ENCODE measurements at places on chromosomes 2 and 18. TPM values are rescaled to one million over a fixed set of nuclear protein-coding genes. Genes with fewer than 3 reads are reported as not detected.

GRCh38 chr2:164794016-164794415, 47.6 kb downstream of the COBLL1 start:
- DNase-seq, result no peak

DNA sequence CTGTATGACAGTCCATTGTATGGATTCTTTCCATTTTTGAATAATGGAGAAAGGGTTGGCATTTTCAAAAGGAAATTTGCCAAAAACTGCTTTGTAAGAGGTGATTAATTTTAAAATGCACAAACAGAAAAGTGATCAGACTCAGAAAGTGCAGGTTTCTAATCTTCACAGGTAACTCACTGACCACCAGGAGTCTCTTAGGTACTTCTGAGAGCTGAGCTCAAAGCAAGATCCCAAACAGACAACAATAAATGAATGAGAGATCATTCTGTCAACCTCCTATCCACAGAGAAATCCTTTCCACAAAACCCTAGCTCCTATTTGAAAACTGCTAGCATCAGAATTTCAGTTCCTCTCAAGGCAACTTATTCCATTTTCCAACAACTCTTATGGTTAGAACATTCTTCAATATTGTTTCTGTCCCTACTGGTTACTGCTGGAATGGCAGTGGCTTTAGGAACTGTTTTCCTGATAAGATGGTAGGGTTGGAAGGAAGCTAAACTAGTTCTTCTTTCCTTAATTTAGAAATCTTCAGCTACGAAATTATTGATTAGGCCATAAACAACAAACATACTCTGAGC, 20.6 kb upstream of the HAAO start:
- no peak for DNase-seq

DNA sequence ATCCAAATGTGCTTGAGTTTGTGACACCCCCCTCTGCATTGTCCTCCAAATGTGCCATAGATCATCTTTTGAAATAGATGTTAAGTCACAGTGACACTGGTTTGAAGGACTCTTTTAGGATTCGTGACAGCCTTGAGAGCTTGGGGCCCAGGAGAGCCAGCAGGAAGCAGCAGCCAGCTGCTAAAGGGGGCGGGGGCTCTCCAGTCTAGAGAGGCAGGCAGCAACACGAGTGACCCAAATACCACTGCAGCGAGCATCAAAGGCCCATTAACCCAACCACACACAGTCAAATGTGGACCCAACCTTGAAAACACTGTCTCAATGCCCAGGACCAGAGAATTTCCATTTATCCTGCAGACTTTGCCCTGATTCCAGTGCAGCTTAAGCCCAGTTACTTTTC, 75.6 kb downstream of the ZBTB7C start:
- DNase-seq, result no peak

DNA sequence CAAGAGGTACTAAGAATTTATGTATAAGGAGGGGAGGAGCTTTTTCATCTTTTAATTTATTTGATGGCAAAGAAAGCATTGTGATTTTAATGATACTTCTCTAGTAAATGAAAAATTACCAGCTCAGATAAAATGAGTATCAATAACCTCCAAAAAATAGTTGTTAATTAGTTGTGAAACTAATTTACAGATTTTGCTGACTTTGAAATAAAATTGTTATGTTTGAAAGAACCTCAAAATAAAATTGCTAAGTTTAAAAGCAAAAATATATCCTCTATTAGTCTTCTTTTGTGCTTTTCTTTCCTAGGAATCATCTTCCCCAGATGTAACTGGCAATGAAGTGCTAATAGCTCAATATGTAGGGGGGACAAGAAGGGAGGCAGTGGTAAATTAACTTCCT, 36.5 kb downstream of the ZC3H6 start:
- DNase-seq, result no peak

DNA sequence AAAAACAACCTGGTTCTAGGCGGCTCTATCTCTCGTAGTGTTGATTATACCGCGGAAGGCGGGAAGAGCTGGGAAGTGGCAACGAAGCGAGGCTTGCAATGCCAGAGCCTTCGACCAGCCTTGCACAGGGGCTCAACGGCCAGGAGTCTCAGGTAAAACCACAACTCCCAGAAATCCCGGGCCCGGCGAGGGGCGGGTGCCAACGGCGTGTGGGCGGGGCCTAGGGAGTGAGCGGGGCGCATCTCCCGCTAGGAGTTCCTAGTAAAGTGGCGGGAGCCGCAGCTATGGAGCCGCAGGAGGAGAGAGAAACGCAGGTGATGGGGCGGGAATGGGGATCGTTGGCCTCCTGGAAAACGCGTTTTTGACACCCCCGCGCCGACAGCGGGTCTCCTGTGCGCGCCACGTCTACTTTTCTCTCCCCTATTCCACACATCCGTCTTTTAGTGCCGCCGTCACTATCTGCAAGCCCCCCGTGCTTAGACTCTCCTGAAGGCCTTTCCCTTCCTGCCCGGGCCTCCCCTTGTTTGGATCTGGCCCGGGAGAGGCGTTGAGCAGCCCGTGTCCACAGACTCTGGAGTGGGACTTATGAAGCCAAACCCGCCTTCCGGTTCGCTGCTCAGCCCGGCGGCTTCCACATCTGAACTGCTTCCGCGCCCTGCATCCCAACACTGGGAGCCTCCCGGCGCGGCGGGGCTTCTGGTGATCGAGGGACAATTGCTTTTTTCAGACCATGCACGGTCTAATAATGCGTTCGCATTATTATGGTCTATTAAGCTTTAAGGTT, at the start of gene HAUS1:
HAUS1 (plus strand) TSS at position 258 of the 784 bp plus-strand sequence; CDS start at position 285, 27 bp downstream.
- DNase-seq, result peak; percentile 68

- DNase-seq, result no peak
Observed at GRCh38 chr2:45964223-45964841, 312.9 kb downstream of the PRKCE start.

- peak; percentile 38 for DNase-seq
Observed at GRCh38 chr2:173076581-173077345, 1.1 kb downstream of the MAP3K20 start.

- DNase-seq, result no peak
Observed at GRCh38 chr2:78120275-78120674, 598.1 kb upstream of the LRRTM4 start.

DNA sequence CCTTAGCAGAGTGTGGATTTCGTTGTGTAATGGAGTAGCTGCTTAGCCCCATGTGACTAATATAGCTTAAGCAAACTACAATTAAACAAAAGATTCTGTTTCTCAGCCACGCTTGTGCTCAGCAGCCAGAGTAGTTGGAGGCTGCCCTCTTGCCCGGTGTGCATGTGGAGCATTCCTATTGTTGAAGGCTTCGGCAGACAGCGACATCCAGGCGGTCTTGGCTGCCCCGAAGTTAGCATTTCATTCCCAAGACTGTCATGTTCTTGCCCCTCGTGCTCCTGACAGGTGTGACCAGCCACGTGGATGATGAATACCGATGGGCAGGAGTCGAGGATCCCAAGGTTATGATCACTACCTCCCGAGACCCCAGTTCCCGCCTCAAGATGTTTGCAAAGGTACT, 2.4 kb downstream of the IMP4 start:
- DNase-seq, result no peak

DNA sequence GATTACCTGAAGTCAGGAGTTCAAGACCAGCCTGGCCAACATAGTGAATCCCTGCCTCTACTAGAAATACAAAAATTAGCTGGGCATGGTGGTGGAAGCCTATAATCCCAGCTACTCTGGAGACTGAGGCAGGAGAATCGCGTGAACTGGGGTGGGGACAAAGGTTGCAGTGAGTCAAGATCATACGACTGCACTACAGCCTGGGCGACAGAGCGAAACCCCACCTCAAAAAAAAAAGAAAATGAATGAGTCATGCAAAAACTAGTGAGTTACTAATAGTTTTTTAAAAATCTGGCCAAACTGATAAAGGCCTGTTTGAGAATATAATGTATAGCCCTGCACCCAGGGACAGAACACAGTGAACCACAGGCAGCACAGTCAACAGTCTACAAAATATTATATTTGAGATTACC, 17.5 kb downstream of the AFG3L2 start:
- DNase-seq, result no peak

DNA sequence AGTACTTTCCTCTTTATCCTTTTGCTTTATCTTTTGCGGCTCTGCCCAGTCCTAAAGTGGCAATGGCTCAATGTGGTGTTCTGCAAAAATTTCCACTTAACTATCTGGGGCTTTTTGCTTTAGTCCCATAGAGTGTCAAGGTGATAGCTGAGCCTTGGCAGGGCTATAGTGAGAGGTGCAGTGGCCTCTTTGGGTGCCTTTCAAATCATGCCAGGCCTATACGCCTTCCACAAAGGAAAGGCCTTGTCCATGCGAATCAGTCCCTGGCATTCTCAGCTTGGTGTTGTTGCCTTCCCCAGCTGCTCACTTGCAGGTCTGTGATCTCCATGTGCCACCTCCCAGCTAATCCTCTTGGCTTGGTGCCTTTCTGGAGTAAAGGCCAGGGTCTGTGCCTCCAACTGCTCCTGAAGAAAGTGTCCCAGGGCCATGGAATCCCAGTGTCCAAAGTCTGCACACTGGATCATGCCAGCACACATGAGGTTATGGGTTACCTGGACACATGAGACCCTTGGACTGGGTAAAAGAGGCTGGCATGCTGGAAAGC, 26.6 kb downstream of the PAX8 start:
- no peak for DNase-seq

DNA sequence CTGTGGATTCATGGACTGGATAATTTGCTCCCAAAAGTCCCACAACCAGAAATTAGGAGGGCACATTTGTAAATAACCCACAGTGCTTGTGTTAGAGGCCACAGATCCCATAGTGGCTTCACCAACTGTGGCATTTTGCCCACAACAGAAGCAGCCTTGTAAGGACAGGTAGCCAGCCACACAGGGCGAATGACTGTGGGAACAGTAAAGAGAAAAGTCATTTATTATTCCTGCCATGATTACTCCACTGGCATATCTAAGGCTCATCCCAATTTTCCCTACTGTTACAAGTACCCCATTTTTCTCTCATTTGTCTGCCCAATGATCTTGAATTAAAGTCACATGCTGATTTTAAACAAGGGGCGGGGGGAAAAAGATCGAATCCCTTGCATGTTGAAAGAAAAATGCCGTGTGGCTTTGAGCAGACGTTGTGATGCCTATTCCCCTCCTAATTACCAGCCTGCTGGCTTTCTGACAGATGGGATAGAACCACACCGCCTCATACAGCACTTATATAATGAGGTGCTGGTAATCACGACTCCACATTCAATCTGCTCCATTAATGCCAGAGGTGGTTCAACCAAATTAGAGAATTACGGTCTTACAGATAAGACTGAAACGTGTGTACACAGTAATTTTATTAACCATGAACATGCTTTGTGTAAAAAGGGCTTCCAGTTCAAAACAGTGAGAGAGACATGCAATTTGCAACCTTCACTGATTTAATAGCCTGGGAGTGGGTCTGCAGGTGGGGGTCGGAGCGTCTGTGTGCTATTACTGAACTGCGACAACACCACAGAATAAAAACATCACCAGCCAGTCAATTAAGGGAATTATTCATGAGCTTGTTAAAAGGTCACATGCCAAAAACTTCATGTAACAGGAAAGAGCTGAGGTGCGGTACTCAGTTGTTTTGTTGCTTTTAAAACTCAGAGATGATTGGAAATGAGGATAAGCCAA, 196.0 kb downstream of the TMEM163 start:
- DNase-seq, result no peak

GRCh38 chr2:99680946-99681345, 191.1 kb upstream of the REV1 start:
- no peak for DNase-seq

- no peak for DNase-seq
Observed at GRCh38 chr2:65530547-65531320, 98.3 kb upstream of the SPRED2 start.

DNA sequence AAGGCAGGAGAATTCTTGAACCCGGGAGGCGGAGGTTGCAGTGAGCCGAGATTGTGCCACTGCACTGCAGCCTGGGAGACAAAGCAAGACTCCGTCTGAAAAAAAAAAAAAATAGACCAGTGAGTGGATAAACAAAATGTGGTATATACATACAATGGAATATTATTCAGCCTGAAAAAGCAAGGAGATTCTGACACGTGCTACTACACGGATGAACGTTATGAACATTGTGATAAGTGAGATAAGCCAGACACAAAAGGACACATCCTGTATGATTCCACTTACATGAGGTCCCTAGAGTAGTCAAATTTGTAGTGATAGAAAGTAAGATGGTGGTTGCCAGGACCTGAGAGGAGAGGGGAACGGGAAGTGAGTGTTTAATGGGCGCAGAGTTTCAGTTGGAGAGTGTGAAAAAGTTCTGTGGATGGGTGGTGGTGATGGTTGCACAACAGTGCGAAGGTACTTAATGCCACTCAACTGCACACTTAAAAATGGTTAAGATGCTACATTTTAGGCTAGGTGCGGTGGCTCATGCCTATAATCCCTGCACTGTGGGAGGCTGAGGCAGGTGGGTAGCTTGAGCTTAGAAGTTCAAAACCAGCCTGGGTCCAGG, 38.3 kb downstream of the NIFK start:
- DNase-seq, result no peak

GRCh38 chr2:177783835-177784744, 288.5 kb downstream of the PDE11A start:
- no peak for DNase-seq

GRCh38 chr2:147945660-147946059, 74.9 kb downstream of the ORC4 start:
- no peak for DNase-seq

DNA sequence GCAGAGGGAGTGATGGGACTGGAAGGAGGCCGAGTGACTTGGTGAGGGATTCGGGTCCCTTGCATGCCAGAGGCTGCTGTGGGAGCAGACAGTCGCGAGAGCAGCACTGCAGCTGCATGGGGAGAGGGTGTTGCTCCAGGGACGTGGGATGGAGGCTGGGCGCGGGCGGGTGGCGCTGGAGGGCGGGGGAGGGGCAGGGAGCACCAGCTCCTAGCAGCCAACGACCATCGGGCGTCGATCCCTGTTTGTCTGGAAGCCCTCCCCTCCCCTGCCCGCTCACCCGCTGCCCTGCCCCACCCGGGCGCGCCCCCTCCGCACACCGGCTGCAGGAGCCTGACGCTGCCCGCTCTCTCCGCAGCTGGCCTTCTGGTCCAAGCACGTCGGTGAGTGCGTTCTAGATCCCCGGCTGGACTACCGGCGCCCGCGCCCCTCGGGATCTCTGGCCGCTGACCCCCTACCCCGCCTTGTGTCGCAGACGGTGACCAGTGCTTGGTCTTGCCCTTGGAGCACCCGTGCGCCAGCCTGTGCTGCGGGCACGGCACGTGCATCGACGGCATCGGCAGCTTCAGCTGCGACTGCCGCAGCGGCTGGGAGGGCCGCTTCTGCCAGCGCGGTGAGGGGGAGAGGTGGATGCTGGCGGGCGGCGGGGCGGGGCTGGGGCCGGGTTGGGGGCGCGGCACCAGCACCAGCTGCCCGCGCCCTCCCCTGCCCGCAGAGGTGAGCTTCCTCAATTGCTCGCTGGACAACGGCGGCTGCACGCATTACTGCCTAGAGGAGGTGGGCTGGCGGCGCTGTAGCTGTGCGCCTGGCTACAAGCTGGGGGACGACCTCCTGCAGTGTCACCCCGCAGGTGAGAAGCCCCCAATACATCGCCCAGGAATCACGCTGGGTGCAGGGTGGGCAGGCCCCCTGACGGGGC, 4.6 kb downstream of the PROC start:
- DNase-seq, result peak; percentile 71

The DSEL gene
- total RNA-seq, result 3.0 TPM

The ADGRF3 gene
- total RNA-seq, result 0.33 TPM

The AQP12B gene
- total RNA-seq, result under 0.01 TPM

The POMC gene
- 11.7 TPM for total RNA-seq

The LRRC30 gene
- total RNA-seq, result 0.14 TPM

The COLEC12 gene
- total RNA-seq, result 5.6 TPM

The DAPL1 gene
- total RNA-seq, result 2.9 TPM

All from thymus (tissue), 14 donors.